Stimulated activated naive CD8-positive, alpha-beta T cell treated with anti-CD3 and anti-CD28 coated beads, Interleukin-15, amount 100 ng/mL, for 72 hours (primary cell): ENCODE measurements at places on chromosomes 12 and 14.

- DNase-seq, result no peak
Observed at GRCh38 chr14:55707365-55707804, 127.4 kb downstream of the KTN1 start.

- DNase-seq, result peak; percentile 50
Observed at GRCh38 chr12:120971299-120972180, 6.8 kb upstream of the HNF1A start.

DNA sequence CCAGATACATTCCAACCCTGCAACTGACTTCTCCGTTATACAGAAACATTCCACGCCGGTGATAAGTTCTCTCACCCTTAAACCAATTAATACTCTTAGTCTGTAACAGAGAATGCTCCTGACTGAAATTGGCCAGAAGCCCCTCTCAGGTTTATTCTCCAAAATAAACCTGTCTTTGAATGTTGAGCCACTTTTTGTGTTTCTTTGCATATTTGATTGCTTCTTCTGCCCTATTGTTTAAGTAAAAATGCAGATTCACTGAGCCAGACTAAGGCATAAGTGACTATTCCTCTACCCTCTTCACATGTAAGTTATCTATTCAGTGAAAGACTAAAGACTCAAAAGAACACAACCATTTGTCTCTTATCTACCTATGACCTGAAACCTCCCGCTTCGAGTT, 3.6 kb upstream of the AVPR1A start:
- DNase-seq, result no peak

DNA sequence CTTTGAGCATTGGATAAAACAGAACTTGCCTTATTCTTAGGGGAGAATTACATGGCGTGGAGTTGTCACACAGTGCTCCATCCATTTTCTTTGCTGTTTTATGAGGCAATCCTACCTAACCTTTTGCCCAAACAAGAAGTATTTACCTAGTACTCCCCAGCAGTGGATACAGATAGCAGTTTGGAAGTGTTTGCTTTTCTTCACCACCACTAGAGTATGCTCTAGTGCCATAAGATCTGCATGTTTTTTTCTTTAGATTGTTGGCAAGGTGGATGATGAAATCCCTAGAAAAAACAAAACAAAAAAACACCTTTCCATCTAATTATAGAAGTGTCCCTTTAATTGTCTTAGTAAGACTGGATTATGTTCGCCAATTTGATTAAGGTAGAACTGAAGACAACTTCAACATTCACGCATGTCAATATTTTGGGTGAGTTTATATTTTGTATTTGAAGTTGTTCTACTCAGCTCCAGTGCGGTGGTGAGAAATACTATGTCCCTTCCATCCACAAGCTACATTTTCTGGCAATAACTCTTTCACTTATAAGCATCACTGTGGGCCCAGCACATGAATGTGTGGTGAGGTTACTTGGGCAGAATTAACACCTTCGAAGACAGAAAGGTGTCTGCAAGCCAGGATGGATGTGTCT, 23.6 kb upstream of the TMEM260 start:
- no peak for DNase-seq

GRCh38 chr14:77203611-77204458, 22.2 kb downstream of the TMEM63C start:
- no peak for DNase-seq

DNA sequence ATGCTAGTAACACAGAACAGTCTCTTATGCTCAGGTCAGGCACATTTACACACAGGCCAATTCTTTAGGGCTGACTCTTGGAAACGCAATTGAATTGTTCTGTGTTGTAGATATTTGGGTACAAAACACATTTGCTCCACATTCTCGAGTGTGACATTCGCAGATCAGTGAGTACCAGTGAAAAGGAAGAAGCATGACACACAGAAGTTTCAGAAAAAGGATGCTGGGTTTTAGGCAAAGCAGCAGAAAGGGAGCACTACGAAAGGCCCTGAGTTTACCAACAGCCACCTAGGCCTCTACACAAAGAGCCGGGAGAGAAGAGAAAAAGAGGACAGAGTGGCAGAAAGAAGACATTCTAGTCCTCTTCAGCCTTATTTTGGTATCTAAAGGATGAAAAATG, 254.4 kb upstream of the BTG1 start:
- DNase-seq, result peak; percentile 30

- DNase-seq, result no peak
Observed at GRCh38 chr14:74984236-74985027, 18.3 kb upstream of the EIF2B2 start.

DNA sequence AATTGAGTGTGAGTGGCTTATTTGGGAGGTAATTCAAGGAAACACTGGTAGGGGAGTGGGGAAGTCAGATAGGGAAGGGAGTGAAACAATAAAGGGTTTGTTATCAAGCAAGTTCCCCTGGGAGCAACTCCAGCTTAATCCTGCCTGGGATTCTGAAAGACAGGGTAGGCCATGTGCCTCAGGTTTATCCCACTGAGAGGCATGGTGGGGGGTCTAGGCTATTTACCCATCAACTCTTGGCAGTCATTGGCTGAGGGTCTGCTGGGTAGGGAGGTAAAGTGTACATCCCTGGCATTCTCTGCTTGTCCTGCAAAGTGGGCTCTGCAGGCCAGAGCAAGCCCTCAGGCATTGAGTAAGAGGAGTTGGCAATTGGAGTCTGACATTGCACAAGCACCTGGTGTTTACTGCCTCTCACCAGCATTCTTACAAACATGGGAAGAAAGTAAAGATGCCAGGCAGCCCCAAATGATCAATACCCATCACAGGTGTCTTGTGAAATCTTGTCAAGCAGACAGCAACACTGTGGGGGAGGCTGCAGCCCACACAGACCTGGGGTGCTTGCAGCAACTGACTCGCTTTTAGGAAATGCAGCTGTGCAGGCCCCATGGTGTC, 169.3 kb downstream of the KTN1 start:
- DNase-seq, result no peak

GRCh38 chr14:32492457-32492856, 163.4 kb downstream of the AKAP6 start:
- DNase-seq, result no peak

DNA sequence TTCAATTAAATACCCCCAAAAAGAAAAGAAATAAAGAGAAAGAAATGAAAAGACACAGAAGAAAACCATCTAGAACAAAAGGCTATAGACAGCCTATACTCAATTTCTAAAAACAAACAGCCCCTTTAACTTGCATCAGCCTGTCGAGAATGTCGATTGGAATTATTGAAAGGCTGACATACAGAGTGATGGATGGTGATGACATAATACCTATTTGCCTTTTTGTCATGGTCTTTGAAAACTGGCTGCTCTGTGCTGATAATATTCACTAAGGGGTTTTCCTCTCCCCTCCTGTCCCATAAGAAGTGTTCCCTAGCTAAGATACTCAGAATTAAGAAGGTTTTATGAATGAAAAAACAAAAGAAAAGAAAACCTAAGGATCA, 393.7 kb downstream of the SOX5 start:
- no peak for DNase-seq

GRCh38 chr12:20144341-20144740, 224.0 kb upstream of the PDE3A start:
- DNase-seq, result no peak

DNA sequence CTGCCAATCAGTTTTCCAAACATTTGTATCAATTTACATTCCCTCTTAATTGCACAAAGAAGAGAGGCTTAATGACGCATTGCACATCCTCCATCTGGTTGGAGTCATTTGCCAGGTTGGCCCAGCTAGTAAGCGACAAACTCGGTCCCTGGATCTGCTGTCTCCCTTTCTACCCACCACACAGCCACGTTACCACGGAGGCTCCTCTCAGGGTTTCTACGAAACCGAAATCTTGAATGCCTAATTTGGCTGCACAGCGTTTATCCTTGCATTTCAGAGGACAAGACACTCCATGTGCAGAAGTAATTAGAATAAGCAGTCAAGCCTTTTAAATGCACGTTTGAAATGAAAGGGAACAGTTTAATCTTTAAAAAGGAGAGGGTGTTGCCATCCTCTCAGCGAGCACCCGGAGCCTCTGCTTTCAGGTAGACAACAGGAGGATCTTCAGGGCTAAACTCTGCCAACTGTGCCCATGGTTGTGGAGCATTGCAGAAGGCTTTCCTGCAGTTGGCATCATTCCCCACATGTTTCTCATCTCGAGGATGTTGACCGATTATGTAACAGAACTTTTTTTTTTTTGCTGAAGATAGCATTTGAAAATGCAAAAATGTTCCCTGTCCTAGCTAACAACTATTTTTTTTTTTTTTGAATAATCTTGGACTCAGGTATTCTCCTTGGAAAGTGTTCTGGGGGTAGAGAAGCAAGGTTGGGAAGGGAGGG, 37.8 kb downstream of the SLC24A4 start:
- no peak for DNase-seq

- DNase-seq, result no peak
Observed at GRCh38 chr12:132081423-132081822, 62.7 kb downstream of the DDX51 start.

DNA sequence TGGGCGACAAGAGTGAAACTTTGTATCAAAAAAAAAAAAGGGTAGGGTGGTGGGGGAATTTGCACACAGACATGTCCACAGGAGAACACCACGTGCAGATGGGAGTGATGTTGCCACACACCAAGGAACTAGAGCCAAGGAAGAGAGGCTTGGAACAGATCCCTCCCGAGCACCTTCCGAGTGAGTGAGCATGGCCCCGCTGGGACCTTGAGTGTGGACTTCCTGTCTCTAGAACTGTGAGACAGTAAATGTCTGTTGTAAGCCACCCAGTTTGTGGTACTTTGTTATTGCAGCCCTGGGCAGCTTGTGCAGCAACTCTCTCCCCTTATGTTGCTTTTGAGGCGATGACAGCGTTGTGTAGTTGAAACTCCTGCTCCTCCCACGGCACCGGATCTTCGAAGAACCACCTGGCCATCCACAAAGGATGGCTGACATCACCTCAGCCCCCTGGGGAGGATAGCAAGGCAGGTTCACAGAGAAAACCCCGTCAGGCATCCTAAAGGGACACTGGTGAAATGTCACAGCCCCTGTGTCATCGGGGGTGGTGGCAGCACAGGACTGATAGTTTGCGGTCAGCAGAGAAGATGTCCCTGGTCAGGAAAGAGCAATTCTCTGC, 54.7 kb upstream of the PLEKHG3 start:
- DNase-seq, result no peak

DNA sequence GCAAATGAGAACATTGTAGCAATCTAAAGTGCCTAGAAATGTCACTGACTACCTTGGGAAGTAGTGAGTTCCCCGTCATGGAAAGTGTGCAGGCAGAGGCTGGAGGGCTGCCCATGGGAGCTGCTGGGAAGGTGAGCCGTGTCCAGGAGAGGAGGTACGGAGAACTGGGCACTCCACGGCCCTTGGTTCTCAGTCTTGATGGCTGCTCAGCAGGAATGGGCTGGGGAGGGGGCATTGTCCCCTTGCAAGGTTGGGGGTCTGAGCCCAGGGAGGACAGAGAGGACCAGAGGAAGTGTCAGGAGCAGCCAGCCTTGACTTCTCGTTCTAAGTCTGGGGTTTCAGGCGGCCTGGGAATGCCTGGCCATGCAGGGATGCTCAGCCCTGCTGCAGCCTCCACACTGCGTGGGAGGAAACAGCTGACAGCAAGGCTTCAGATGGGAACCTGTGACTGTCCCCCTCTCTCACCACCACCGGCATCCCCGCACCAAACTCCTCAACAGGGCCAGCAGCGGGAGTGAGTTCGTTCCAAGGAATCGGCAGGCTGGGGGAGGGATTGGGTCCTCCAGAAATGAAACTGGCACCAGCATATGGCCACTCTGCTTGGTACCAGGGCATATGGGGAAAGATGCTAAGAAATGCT, 140.2 kb downstream of the BCL11B start:
- DNase-seq, result no peak

DNA sequence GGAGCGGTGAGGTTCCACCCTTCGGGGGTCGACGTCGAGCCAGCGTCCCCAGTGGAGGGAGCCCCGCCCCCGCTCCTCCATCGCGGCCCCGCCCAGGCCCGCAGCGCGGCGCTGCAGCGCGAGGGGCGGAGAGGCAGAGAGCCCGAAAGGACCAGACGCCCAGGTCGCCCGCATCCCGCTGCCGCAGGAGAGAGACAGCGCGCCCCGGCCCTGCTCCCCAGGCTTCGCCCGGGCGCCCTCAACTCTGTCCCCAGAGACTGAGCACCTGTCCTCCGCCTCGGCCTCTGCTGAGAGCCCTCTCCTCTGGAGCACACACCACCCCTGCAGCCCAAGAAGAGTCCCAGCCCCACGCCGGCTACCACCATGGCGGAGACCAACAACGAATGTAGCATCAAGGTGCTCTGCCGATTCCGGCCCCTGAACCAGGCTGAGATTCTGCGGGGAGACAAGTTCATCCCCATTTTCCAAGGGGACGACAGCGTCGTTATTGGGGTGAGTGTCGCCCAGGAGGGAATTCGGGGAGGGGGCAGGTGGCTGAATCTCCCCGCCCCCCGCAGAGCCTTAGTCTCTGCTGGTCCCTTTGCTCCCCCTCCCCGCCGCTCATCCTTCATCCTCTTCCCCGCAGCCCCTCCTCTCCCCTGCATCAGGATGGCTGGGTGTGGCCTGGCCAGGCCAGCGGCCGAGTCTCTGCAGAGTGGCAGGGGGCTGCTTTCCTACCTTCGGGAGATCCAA, at the start of gene KIF5A:
Gene KIF5A (plus strand): TSS at position 136 of the 732 bp plus-strand sequence. CDS start 228 bp downstream, at position 364.
- peak; percentile 75 for DNase-seq
